ENCODE measurements at places on chromosomes 6 and 20.

- no peak for DNase-seq
Measured at GRCh38 chr6:38114976-38115625, 295.6 kb downstream of the ZFAND3 start.

DNA sequence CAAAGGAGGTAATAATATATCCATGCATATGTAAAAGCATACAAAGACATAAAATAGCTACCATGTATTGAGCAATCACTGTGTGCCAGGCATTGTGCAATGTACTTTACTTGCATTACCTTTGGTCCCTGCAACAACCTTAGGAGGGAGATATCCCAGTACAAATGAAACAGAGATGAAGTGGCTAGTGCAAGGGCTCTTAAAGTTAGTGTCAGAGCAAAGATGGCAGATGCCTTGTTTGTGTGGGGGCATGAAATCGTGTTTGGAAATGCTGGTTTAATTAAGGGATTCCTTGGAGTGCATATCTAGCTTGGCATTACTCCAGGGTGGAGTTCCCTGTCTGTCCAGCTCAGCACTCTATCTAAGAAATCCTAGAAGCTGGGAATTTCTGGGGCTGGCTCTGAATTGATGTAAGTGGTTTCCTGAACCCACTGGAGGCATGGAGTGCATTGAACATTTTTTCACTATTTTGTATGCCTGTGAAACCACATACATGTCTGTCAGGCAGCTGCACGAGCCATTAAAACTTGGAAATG is 9.8 kb downstream of the PAQR8 start:
- no peak for DNase-seq

DNA sequence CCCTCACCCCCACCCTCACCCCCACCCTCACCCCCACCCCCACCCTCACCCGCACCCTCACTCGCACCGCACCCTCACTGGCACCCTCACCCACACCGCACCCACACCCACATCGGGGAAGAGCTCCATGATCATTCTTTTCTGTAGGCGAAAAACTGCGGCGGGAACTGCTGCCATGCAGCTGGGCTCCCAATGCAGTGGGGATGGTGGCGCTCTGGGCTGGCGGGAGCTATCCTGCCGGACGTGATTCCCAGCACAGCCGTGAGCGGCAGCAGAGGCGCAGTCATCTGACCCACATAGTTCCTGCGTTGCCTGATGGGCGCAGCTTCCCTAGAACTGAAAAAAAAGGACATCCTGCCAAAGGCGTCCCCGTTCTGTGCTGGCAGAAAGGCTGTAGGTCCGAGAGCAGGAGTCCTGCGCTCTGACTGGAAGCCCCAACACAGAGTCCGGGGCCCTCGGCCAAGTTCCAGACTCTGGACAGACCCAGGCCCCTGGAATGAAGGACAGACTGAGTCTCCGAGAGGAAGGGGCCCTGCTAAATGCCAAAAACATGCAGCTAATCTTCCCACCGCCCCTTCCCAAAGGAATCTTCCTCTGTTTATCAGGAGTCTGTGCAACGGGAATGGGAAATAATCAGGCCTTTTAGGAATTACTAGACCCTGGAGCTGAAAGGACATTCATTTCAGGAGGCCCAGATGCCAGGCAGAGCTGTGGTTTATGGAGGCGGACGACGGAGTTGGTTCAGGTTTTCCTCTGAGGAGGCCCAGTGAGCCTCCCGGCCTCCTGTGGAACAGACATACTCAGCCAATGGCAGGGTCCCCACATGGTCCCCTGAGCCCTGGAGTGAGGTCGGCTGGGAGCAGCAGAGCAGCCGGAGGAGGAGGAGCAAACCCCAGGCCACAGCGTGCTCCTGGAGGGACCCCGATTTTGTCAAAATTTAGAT is 14.1 kb upstream of the TCFL5 start:
- DNase-seq: peak; percentile 79

GRCh38 chr6:75489025-75489424 is 4.6 kb downstream of the FILIP1 start:
- no peak for DNase-seq

DNA sequence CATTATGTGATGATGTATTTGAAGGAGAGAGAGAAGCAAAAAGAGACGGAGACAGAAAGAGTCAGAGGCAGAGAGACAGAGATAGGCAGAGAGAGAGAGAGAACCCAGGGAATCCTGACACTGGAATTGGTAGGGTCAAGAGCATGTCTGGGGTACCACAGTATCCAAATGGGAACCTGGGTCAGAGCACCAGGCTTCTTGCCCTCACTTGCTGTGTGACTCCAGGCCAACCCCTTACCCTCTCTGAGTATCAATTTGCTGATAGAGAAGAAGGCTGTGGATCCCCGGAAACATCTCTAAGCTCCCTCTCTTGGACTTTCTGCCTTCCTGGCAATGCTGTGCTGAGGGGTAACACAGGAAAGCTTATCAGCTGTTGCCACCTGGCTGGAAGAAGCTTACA is 385.3 kb upstream of the SULF2 start:
- DNase-seq: no peak

GRCh38 chr20:2637246-2637645 is 15.2 kb upstream of the NOP56 start:
- no peak for DNase-seq

GRCh38 chr6:30719791-30720737 is at the start of gene TUBB:
TSS of gene TUBB (plus strand) at chr6:30720352. CDS start at chr6:30720507, 155 bp downstream.
- DNase-seq: peak; percentile 94

- no peak for DNase-seq
Measured at GRCh38 chr6:11218538-11219399, 13.7 kb downstream of the NEDD9 start.

GRCh38 chr6:17847203-17847760 is 140.2 kb downstream of the KIF13A start:
- DNase-seq: no peak

- no peak for DNase-seq
Measured at GRCh38 chr20:33671573-33672288, 2.5 kb downstream of the NECAB3 start.

DNA sequence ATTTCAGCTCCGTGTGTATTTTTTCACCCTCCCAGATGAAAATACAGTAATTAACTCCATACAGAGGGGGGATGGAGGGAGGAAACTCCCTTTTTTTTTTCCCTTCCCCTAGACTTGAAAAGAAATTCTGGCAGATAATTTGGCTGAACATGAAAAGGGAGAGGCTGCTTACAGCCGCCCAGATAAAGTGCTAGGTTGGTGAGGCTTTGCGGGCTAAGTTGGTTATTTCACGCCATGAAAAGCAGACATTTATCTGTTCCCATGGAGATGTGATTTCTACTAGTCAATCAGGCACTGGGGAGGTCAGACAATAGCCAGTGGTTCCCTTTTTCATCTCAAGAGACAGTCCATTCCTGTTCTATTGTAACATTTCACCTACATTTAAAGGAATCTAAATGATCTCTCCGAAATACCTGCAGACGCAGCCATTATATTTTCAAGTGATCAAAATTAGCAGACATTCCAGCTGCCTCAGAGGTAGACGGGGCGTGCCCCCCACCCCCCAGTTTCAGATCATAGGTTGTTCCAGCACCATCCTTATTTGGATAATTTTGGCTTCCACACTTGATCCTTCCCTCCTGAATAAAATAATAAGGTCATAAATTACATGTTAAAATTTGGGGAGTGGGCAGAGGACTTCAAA is 143.9 kb upstream of the ZNF217 start:
- no peak for DNase-seq

GRCh38 chr6:69918813-69919475 is 52.6 kb downstream of the COL19A1 start:
- DNase-seq: no peak

- DNase-seq: peak; percentile 23
Measured at GRCh38 chr6:111230351-111231089, 143.2 kb downstream of the SLC16A10 start.

DNA sequence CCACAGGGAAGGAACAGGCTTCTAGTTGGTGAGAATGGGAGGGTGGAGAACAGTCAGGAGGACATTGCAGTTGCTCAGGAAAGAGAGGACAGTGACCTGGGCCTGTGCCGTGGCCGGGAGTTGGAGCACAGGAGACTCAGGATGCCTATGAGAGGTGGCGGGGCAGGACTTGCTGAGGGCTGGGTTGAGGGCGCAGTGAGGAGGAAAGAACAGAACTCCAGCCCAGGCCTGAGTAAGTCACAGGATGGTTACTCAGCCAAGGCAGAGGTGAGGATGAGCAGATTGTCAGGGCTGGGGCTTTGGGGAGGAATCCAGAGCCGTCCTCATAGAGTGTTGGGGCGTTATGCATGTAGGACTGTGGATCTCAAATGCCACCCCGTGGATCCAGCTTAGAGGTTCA is 21.2 kb downstream of the CST4 start:
- DNase-seq: no peak

DNA sequence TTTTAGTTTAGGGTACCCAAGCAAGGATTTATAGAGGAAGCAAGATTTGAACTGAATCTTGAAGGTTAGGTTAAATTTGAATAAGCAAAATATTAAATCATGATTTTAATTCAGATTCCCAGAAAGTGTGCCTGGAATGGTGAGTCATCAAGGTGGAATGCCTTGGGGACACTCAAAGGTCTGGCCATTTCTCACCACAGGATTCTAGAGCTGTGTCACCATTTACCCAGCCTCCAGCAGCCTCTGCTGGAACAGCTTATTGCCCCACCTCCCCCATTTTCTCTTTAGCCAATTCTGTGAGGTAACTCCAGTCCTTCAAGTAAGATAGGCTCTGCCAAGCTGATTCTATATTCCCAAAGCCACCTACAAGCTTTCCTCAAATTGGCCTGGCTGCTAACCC is 181.4 kb downstream of the SIM1 start:
- DNase-seq: no peak

DNA sequence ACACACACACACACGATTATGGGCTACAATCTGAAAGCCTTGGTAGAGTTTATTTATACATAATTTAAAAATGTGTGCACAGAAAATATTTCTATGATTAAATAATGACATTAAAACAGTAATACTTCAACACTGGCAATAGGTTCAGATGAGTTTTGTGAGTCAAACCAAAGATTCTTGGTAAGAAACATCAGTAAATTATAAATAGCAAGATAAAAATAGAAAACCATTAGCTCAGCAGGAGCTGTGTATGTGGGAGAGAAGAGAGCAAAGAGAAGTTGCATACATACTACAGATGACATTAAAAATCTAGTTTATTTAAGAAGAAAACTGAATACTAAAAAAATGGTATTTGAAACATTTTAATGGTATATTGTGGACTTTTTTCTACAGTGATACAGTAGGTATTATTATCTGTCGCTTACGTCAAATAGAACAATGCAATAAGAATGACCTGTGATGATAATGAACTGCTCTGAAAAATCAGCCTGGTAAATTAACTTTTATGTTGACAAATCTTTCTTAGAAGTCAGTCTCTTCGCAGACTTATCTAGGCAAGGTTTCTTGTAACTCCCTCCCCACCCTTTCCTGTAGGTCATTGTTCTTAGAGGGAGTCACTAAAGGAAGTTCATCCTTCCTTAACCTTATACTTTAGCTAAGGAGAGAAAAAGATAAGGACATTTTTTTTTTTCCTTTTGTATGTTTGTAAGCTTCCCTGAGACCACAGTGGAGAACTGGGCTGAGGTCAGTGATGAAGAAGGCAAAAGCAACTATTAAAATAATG is 149.3 kb downstream of the GJA1 start:
- no peak for DNase-seq

- no peak for DNase-seq
Measured at GRCh38 chr6:4693173-4693970, 82.8 kb upstream of the CDYL start.

GRCh38 chr20:35773154-35773751 is 1.4 kb downstream of the PHF20 start:
- no peak for DNase-seq

- no peak for DNase-seq
Measured at GRCh38 chr6:11188161-11188915, 44.1 kb downstream of the NEDD9 start.

- no peak for DNase-seq
Measured at GRCh38 chr20:51135926-51136715, 113.2 kb upstream of the KCNG1 start.

GRCh38 chr6:133969921-133970295 is 16.9 kb downstream of the TBPL1 start:
- DNase-seq: no peak

Data from GM04504 (cell line).